ENCODE measurements at places on chromosomes 12 and 14. TPM values are rescaled to one million over a fixed set of nuclear protein-coding genes. Genes with fewer than 3 reads are reported as not detected.

GRCh38 chr14:64953661-64954060 lies 11.1 kb upstream of the GPX2 start:
- no peak overlapping the region for H3K4me3 ChIP-seq
- peaks cover 34% of the 10 kb centered on the region for H3K4me1 ChIP-seq
- no peaks in the 10 kb centered on the region for H3K36me3 ChIP-seq
- peak overlapping the region; percentile 96 for H3K27ac ChIP-seq
- H3K27me3 ChIP-seq = no peaks in the 10 kb centered on the region

GARIN6 gene
- not detected for total RNA-seq

ADGRD1 gene
- total RNA-seq = 7.9 TPM

- H3K27me3 ChIP-seq = no peaks in the 10 kb centered on the region
- no peak for DNase-seq
- H3K4me3 ChIP-seq = no peak overlapping the region
- no peaks in the 10 kb centered on the region for H3K4me1 ChIP-seq
- H3K27ac ChIP-seq = no peak overlapping the region
These were observed 16.4 kb downstream of the BBOF1 start for GRCh38 chr14:74035556-74035955.

DNA sequence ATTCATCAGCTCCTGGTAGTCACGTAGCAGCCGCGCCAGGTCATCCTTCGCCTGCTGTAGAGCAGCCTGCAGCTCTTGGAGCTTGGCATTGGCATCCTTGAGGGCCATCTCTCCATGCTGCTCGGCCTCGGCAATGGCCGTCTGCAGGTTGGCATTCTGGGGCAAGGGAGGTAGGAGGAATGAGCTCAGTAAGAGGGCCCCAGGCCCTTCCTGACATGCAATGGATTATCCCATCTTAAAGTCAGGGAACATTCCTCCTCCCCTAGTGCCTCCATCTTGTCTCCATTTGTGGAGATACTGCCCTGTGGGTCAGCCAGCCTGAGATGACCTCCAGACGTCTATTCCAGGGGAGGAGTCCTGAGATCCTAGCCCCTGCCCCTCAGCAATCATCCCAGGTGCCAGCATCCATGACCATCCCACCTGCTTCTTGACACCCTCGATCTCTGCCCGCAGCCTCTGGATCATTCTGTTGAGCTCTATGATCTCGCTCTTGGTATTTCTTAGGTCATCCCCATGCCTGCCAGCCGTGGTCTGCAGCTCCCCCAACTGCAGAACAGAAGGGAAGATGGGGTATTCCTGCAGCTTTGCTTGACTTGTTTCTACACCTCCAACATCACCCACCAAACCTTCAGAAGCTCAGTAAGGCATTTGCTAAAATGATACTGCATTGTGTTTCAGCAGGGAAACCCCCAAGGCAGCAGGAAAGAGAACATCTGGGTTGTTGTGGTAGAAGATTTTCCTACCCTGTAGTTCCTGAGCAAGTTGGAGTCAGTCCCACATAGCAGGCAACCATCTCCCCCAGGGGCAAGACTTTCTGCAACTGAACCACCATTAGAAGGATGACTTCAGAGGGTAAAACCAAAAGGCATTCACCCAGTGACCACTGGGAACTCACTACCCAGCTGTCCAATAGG lies 4.4 kb downstream of the KRT3 start:
- peaks cover 8% of the 10 kb centered on the region for H3K27me3 ChIP-seq
- no peaks in the 10 kb centered on the region for H3K4me1 ChIP-seq
- H3K27ac ChIP-seq = no peak overlapping the region
- no peak for DNase-seq
- H3K4me3 ChIP-seq = no peak overlapping the region

CRIP1 gene
- 14.0 TPM for total RNA-seq

DNA sequence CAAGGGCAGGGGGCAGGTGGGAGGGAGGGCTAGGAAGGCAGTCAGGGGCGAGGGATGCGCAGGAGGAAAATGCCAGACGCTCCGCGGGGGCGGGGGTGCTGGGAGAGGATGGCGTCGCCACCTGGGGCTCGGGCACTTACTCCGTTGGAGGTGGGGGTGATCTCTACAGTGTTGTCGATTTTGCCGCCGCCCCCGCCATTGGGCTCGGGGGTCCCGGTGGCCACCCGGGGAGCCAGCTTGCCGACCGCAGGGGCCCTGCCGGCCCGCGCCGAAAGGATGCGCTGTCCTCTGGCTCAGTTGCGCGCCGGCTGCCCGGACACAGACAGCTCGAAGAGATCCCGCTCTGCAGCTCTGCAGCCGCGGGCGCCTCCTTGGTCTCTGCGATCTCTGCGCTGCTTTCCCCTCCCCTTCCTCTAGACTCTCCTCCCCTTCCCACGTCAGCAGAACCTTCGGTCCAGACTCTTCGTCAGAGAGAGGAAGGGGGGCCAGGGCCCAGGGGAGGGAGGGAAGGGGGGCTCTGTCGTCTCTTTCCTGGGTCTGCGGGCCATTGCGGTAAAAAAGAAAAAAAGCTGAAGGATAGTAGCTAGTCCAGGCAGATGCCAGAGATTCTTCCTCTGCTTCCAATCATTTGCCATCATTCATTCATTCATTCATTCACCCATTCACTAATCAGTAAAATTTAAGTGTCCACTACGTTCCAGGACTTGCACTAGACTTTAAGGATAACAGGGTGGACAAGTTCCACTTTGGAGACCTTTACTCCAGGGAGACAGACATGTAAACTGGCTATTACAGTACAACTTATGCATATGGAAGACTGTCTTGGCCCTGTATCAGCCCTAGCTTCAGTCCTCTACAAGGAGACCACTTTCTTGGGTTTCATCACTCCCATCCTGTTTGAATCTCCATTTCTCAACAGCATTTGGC lies at the start of gene SLC22A17:
TSS of gene SLC22A17 (minus strand) at position 382 of the 927 bp plus-strand sequence.
- H3K36me3 ChIP-seq = no peaks in the 10 kb centered on the region
- peaks cover 10% of the 10 kb centered on the region for H3K27me3 ChIP-seq
- no peak within 1 kb of the TSS for H3K27ac ChIP-seq
- DNase-seq = peak; percentile 84

INSM2 gene
- not detected for total RNA-seq

AHSA1 gene
- 180 TPM for total RNA-seq

GRCh38 chr12:48092611-48093010 lies 13.3 kb downstream of the SENP1 start:
- H3K27me3 ChIP-seq = no peaks in the 10 kb centered on the region
- no peak for DNase-seq
- H3K4me1 ChIP-seq = no peaks in the 10 kb centered on the region

GRCh38 chr14:104563191-104563741 lies 16.3 kb upstream of the C14orf180 start:
- peaks cover 37% of the 10 kb centered on the region for H3K27me3 ChIP-seq
- no peaks in the 10 kb centered on the region for H3K36me3 ChIP-seq
- no peak overlapping the region for H3K27ac ChIP-seq
- H3K4me3 ChIP-seq = no peak overlapping the region
- DNase-seq = no peak
- no peaks in the 10 kb centered on the region for H3K4me1 ChIP-seq

All from psoas muscle (tissue), 8 donors.